ENCODE measurements at places on chromosomes 11 and 22.

GRCh38 chr11:118740892-118741291 is 50.1 kb downstream of the DDX6 start:
- DNase-seq, result no peak

- DNase-seq, result no peak
Measured at GRCh38 chr11:1871531-1871930, 18.6 kb downstream of the LSP1 start.

GRCh38 chr11:97279341-97279740 is 889.5 kb downstream of the JRKL start:
- DNase-seq, result no peak

- DNase-seq, result no peak
Measured at GRCh38 chr11:540583-541432, 3.5 kb downstream of the LRRC56 start.

DNA sequence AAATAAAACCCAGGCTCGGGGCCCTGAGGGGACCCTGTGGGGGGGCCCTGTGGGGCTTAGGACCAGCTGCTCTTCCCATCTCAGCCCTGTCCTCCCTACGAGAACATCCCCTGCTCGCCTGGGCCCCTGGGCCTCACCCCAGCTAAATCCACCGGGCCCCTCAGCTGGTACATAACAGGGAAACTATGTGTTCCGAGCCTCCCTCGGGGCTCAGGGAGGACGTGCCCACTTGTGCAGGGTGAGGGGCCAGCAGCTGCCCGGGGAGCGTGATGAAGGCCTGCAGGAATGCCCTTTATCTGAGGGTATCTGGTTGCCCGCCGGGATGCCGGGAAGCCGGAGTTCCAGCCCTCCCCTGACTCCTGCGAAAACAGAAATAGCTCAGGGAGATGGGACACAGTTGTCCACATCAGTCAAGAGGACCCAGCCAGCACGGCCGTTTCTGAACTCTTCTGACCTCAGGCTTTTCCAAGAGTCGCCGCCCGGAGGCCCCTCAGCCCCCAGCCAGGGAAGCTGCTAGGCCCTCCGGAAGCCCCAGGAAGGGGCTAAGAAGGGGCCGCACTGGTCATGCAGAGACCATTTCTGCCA is 20.6 kb downstream of the MRPL23 start:
- DNase-seq, result no peak

All from cortex of kidney (tissue), 1 donor.